ENCODE measurements at places on chromosomes 12 and 14.
A peak's percentile ranks its signal among the peaks of the same experiment; 100 is the strongest.

GRCh38 chr14:99179946-99180345 lies 92.1 kb downstream of the BCL11B start:
- DNase-seq, result peak; percentile 35

- DNase-seq, result no peak
These were observed 11.0 kb downstream of the BDKRB2 start for GRCh38 chr14:96215452-96216244.

DNA sequence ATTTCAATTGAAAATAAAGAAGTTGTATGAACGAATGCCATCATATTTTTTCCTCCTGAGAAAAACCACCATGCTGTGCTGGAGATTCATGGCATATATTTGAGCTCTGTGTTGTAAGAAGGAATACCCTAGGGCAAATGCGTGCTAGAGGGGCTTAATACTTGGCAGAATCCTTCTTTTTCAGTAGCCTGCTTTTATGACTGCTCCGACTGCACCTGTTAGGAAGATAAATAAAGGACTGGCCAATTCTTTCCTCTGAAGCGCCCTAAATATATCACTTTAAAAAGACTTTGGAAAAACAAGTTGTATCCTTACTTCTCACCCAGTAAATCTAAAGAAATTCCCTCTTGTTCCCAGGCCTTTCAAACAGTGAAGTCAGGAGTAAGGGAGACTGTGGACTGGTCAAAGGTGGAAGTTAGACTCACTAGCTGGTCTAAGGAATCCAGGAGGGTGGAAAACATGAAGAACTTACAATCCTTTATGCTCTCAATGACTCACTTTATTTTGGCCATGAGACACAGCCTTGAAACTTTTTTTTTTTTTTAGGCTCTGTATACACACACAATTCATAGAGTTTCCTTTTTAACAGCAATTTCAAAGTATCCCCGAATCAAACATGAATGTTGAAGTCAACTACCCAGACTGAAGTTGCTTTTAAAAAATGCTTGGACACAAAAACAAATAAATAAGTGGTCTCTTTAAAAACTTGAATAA lies 5.2 kb downstream of the MYBPC1 start:
- DNase-seq, result no peak

DNA sequence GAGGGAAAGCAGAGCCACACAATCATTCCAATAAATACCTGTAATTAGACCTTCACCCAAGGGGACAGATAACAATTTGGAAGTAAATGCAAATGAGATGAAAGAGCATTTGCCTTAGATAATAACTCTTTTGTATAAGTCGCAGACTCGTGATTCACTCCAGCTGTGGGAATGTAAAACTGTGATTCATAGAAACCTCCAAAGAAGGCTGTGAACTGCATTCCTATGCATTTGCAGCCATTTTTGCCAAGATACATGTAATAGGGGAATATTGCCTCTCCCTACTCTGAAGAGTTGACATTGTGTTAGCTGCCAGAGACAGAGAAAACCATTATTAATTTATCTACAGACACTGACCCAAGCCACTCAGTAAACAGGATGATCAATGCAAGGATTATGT lies 181.9 kb upstream of the ARHGAP5 start:
- DNase-seq, result no peak

- DNase-seq, result peak; percentile 19
These were observed 4.6 kb upstream of the SEC23A start for GRCh38 chr14:39107591-39107996.

- no peak for DNase-seq
These were observed 32.3 kb downstream of the NRDE2 start for GRCh38 chr14:90299408-90299807.

DNA sequence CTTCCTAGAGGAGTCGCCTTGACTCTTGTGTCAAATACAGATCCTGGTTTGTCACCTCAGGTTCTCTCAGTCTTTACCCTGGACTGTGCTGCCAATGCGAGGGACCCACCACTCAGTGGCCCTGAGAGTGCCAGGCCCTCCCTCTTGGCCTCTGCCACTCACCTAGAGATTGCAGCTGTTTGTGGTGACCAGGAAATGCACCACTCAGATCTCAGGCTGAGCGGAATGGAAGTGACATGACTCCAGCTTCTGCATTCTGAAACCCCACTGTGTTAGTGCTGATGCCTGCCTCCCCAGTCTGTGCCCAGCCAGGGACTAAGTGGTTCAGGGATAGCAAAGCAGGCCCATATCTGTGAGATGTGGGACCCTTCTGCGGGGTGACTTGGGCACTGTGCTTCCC lies 27.8 kb upstream of the NEDD1 start:
- DNase-seq, result no peak

DNA sequence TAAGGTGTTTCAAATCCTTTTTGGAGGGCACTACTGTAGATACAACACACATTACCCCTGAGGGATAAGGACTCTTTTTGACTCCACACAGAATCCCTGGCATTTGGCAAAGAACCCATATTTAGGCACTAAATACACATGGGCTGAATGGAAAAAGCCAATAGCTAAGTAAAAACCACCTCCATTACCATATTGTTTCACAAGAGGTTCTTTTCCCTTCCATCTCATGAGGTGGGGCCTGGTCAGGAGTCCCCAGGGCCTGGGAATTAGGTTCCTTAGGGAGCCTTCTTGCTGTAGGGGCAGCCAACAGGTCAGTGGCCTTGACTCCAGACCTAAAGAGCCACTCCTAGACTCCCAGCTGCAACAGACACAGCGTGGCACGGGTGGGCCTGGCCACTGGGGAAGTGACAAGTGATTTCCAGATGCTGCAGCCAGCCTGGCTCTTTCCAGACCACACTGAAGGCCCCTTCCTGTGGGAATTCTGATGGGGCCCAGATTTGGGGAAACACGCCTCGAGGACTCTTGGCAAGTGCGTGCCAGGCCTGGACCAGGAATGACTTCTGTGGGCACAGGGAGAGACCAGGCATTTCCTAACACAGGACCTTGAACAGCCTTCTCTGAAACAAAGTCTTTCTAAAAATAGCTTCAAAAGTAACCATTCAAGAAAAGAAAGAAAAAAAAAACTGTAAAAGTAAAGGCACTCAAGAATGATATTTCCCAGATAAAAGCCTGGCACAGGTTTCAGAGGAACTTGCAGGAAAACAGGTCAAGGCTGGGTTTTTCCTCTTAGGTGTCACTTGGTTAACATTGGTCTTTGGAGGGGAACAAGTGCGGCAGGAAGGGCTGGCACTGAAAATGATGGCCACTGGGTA lies 18.1 kb downstream of the SSH1 start:
- DNase-seq, result no peak

All from CD8-positive, alpha-beta memory T cell (primary cell).